A172 (cell line): ENCODE measurements at places on chromosomes 7 and 10.

- DNase-seq, result peak; percentile 53
Observed at GRCh38 chr7:106126170-106126938, 14.2 kb upstream of the SYPL1 start.

GRCh38 chr10:5461914-5462840 is 37.2 kb downstream of the CALML5 start:
- no peak for DNase-seq

GRCh38 chr10:120941501-120941900 is 90.3 kb downstream of the WDR11 start:
- DNase-seq, result no peak

DNA sequence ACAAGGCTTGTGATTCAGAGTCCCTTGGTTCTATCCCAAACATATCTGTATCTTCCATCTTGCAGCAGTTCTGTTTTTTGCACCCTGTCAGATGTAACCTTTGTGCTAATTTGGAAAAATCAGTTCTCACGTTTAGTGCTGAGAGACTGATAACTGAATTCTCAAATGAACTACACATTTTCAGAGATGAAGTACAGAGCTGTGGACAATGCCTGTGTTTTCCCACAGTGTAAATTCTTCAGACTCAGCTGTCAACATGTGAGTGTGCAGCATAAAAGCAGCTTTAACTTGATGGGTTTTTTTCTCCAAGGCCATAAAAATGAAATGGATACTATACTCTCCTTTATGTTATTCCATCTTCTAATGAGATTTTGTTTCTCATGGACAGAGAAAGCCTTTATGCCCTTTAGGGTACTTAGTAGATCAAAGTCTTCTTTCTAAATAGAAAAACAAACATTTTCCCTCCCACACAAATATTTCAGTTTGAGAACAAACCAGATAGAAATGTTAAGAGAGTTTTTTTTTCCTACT is 150.9 kb downstream of the SEMA3A start:
- DNase-seq, result no peak

- no peak for DNase-seq
Observed at GRCh38 chr10:88212069-88212468, 348.6 kb downstream of the PTEN start.

- peak; percentile 60 for DNase-seq
Observed at GRCh38 chr10:3418041-3418754, 245.6 kb upstream of the PITRM1 start.

DNA sequence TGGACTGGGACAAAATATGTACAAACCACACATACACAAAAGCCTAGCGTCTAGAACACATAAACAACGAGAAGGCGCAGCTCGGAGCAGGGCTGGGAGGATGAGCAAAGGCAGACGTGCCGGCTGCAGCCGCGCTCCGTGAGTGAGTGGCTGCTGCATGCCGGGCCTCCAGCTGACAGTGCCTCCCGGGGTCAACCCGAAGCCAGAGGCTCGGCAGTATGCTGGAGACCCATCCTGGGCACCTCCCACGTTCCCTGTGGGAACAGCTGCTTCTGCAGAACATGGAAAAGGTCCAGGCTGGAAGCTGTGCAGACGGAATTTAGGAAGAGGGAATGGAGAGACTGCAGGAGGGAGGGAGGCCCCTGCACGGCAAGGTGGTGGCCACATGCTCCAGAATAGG is 3.6 kb upstream of the GPR146 start:
- DNase-seq, result no peak

DNA sequence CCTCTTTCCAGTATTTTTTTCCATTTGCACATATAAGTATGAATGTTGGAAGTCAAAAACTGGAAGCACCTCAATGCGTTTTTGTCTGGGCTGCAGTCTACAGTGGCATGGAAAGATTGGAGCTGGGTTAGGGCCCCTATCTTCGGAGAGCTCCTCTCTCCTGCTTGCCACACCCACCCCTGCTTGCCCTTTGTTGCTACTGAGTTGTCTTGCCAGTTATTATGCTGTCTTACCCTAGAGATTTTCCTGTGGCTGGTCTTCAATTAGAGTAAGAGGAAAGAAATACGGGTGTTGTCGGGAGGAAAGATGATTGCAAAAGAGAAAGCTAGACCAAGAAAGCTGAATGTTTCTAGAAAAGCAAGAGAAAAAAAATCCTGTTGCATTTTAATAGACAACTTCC is 228.9 kb upstream of the CELF2 start:
- DNase-seq, result no peak

DNA sequence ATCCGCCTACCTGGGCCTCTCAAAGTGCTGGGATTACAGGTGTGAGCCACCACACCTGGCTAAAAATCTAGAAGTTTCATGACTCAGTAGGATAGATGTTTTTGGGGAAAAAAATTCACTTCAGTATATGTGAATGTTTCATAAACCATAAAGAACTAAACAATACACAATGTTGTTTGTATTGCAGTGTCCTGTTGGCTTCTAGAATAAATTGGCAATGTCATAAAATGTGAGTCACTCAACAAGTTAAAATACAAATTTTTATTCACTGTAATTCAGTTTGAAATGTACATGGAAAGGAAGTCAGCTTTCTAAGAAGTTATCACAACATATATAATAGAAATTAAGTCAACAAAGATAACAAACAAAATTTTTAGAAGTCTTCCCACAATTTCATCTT is 16.5 kb downstream of the MRLN start:
- no peak for DNase-seq

- no peak for DNase-seq
Observed at GRCh38 chr10:124539935-124540641, 78.5 kb downstream of the LHPP start.
